ENCODE measurements at places on chromosomes 13 and 19.

GRCh38 chr19:8403820-8404109, 9.3 kb upstream of the MARCHF2 start:
- no peak for DNase-seq

GRCh38 chr13:45833242-45833641, 18.3 kb downstream of the SIAH3 start:
- DNase-seq = no peak

DNA sequence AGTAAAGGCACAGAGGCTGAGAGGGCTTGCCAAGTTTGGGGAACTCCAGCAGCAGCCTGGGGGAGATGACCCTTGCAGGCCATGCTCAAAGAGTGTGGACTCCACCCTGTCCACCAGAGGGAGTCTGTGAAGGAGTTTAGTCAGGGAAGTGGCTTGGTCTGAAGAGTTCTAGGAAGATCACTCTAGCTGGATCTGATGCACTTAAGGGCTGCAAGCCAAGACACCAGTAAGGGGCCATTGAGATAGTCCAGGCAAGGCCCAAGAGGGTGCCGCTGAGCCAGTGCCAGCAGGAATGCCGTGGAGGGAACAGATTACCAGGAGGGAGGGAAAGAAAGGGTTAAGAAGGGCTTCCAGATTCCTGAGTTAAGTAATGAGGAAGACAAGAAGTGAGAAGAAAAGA, 68.7 kb downstream of the ZAR1L start:
- no peak for DNase-seq

- DNase-seq = no peak
Measured at GRCh38 chr13:31699650-31700049, 39.7 kb upstream of the RXFP2 start.

DNA sequence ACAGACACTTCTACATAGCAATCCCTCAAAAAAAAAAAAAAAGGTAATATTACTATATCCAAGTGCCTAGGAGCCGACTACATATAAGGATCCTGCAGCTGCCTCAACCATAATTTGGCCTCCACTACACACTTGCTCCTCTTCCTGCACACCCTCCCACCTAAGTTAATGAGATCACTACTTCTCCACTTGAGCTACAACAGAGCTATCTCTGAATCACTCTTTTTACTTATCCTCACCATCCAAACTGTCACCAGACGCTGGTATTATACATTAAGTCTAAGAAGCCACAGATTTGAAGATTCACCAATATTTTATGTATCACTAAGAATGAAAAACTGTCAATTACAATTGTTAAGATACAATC, 8.3 kb downstream of the OBI1 start:
- no peak for DNase-seq

DNA sequence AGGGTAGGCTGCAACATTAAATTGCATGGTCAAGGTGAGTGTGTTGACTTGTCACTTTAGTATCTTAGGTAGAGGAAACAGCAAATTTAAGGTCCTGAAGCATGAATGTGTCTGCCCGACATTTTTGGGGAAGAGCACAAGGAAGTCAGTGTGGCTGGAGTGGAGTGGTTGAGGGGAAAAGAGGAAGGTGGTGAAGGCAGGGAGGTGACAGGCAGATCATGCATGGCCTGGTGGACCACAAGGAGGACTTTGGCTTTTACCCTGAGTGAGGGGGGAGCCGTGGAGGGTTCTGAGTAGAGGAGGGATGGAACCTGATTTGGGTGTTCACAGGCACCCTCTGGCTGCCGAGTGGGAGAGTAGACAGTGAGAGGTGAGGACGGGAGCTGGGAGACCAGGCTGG, 168.0 kb downstream of the IER2 start:
- no peak for DNase-seq

DNA sequence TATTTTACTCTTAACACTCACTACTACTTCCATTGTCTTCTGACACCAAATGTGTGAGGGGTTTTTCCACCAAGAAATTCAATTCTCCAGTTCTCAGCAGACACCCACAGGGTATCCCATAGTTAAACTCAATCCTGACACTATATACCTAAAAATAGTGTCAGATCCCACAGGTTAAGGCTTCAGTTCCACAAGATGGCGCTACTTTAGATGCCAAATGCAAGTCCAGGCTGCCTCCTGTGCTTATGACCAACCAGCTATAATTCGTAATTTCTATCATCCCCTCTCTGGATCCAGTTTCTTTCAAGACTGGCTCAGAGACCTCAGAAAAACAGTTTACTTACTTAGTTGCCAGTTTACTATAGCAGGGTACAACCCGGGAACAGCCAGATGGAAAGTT, 1146.2 kb upstream of the SPRY2 start:
- no peak for DNase-seq

DNA sequence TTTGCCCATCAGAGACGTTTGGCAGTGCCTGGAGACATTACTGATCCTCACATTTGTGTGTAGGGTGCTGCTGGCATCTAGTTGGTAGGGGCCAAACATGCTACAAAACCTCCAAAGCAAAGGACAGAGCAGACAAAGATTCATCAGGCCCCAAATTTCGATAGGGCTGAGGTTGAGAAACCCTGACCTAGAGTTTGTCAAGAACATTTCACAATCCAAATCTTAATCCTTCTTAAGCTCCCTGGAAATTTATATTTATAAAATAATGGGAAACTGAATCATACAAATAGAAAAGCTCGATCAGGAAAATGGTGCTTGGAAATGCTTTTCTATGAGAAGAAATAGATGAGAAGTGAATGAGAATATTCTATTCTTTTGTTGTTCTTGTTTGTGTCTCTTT, 273.6 kb downstream of the DCT start:
- DNase-seq = no peak

GRCh38 chr19:47003611-47004465, 15.8 kb upstream of the NPAS1 start:
- DNase-seq = no peak

DNA sequence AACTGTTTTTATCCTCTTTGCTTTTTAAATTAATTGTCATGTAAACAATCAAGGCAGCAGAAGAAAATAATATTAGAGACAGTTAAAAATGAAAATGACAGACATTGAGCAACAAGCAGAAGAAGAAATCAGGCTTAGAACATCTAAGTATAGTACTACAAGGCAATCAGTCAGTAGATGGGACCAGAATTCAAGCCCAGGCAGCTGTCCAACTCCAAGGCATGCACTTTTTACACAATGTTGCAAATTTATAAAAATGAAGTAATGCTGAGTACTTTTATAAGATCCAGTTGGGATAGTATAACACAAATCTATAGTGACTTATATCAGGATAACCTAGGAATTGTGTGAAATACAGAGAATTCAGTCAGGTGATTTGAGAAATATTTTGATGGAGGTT, 2815.8 kb downstream of the PCDH9 start:
- DNase-seq = no peak

- DNase-seq = no peak
Measured at GRCh38 chr13:98619556-98619955, 42.6 kb upstream of the STK24 start.

DNA sequence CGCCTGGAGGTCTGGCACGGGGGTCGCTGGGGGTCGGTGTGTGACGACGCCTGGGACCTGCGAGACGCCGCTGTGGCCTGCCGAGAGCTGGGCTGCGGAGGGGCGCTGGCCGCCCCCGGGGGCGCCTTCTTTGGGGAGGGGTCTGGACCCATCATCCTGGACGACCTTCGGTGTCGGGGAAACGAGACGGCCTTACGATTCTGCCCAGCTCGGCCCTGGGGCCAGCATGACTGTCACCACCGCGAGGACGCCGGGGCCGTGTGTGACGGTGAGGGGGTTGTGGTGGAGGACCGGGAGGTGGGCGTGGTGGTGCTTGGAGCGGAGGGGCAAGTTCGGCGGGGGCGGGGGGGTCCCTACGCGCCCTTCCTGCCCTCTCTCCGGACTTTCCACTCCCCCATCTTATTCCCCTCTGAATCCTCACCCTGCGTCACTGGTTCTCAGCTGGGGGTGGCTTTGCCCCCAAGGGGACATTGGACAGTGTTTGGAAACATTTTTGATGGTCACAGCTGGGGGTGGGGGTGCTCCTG, 5.5 kb downstream of the SSC5D start:
- no peak for DNase-seq

- DNase-seq = no peak
Measured at GRCh38 chr19:14972676-14973075, 7.0 kb downstream of the SLC1A6 start.

DNA sequence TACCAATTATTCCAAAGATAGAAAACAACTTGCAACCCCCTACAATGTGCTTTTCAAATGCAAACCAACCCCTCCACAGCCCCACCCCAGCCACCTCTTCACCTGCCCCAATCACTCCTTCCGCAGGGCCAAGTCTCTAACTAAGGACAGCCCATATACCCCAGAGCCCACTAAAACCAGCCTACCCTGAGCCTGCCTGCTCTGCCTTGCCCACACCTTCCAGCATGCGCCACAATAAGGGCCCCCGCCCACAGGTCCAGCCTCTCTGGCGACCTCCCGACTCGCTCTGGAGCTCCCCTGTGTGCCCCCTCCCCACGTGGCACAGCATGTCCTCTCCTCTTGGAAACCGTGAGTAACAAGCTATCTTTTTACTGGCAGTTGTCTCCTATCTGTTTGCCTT, 42.8 kb upstream of the MEDAG start:
- no peak for DNase-seq

DNA sequence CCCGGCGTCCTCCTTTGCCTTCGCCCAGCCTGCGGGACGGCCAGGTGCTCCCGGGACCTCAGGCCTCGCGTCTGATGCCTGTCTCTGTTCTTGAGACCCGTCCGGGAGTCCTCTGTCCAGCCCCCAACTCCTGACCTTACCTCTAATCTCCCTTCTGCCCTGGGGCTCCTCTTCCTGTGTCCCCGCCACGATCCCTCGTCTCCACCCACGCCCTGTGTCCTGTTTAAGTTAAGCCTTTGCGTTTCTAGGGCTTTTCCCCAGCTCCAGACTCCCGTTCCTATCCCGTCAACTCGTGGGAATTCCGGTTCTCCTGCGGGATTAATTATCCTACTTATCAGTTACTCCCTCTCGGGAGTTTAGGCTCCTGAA, 686 bp downstream of the LENG8 start:
- DNase-seq = no peak

DNA sequence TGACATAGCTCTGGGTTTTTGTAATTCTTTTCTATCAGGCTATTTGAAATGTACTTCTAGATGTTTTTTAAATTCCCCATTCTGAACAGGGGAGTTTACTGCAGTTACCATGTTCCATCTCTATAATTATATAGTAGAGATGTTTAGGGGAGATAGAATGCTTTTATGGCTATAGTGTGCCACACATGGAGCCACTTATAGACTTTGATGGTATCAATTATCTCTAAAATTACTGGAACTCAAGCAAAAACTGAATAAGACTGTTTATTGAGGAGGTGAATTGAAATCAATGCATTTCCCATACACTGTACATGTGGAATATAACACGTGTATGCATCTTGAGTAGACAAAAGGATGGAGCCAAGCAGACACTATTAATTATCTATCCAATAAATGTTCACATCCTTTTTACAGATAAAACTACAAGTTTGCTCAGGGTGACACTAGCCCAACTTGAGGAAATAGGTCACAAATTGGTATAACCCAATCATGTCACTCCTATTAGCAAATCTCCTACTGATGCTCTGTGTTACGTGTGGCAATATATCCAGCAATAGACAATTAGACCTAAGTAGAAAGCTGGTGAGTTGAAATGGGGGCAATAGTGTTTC, 1882.6 kb downstream of the PCDH9 start:
- no peak for DNase-seq

DNA sequence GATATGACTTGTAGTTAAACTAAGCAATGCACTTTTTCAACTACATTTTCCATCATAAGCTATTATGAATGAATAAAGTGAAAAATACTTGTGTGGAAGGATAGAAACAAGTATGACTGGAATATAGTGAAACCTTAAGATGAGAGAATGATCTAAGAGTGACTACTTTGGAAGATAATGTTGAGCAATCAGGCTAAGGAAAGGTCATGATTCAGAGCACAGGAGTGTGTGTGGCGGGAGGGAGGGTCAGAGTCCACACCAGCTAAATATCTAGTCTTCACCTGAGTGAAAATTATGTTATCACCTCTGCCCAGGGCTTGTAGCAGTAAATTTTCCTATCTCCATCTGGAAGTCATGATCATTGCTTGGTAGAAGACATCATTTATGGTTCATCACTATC, 833.4 kb upstream of the ATXN8OS start:
- no peak for DNase-seq

GRCh38 chr19:49231804-49232203, 74.2 kb downstream of the TRPM4 start:
- DNase-seq = peak; percentile 27

GRCh38 chr19:16569609-16570320, 2.5 kb downstream of the SLC35E1 start:
- no peak for DNase-seq

GRCh38 chr19:2750808-2751437, 11.1 kb upstream of the SLC39A3 start:
- DNase-seq = no peak

- no peak for DNase-seq
Measured at GRCh38 chr19:39494661-39495060, 4.1 kb upstream of the DLL3 start.

DNA sequence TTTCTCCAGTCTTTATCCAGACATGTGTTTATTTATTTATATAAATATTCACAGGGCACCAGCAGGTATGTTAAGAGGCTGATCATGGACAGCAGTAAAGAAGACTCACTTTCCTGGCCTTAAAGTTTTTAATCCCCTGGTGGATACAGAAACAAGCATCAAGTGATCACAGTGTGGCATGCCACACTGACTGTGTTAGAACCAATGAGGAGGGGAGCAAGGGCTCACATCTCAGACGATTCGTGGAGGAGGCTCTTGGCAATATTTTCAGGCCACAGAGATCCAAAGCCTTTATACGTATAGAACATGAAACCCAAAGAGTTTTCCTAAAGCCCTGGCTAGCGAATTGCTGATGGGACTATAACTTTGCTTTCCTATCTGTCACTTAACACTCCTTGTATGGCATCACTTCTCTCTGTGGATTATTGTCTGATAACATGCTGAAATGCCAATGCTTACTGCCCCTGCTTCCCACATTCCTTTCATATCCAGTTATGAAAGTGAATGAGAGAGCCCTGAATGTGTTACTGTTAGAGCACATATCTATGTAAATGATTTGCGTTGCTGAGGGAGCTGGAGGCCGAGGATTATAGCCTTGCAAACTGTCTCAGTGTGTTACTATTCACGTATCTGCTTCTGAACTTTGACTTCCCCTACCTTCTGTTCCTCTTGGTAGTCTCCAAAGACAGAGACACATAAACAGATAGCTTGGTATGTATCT, 37.6 kb downstream of the POLR1D start:
- DNase-seq = no peak

GRCh38 chr19:16284505-16284904, 40.1 kb upstream of the KLF2 start:
- DNase-seq = no peak

DNA sequence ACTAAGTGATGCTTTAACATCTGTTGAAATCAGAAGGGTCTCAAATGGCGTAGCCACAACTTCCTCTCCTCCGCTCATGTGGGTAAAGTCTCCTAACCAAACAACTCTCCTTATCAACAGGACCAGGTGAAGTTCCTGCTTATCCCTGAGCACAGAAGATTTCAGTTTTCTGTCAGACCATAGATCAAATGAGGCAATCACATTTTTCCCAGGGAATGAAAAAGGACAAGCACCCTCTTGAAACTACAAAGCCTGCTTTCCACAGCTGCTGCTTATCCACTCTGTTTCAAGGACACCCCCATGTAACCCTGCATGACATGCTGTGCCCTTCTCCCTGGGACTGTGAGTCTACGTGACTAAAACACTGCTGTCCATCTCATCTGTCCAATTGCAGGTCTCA, 788.3 kb upstream of the SLITRK5 start:
- no peak for DNase-seq

- no peak for DNase-seq
Measured at GRCh38 chr13:32255724-32256109, 59.4 kb downstream of the ZAR1L start.
